GM23248 (cell line): ENCODE measurements at places on chromosomes 3 and 15. TPM values are rescaled to one million over a fixed set of nuclear protein-coding genes. Genes with fewer than 3 reads are reported as not detected.

The GHSR gene
- not detected in 2 replicates for polyA plus RNA-seq

- no peak for DNase-seq
Observed at GRCh38 chr15:81095690-81096365, 38.2 kb upstream of the CFAP161 start.

GRCh38 chr15:51866751-51867150 is 37.3 kb downstream of the TMOD3 start:
- DNase-seq, result no peak

GRCh38 chr3:144409319-144409718 is 437.7 kb downstream of the DIPK2A start:
- DNase-seq, result no peak

The COX5A gene
- polyA plus RNA-seq, result 315 and 321 TPM in 2 replicates
